GM23248 (cell line): ENCODE measurements at places on chromosomes 4 and X.
A peak's percentile ranks its signal among the peaks of the same experiment; 100 is the strongest.

DNA sequence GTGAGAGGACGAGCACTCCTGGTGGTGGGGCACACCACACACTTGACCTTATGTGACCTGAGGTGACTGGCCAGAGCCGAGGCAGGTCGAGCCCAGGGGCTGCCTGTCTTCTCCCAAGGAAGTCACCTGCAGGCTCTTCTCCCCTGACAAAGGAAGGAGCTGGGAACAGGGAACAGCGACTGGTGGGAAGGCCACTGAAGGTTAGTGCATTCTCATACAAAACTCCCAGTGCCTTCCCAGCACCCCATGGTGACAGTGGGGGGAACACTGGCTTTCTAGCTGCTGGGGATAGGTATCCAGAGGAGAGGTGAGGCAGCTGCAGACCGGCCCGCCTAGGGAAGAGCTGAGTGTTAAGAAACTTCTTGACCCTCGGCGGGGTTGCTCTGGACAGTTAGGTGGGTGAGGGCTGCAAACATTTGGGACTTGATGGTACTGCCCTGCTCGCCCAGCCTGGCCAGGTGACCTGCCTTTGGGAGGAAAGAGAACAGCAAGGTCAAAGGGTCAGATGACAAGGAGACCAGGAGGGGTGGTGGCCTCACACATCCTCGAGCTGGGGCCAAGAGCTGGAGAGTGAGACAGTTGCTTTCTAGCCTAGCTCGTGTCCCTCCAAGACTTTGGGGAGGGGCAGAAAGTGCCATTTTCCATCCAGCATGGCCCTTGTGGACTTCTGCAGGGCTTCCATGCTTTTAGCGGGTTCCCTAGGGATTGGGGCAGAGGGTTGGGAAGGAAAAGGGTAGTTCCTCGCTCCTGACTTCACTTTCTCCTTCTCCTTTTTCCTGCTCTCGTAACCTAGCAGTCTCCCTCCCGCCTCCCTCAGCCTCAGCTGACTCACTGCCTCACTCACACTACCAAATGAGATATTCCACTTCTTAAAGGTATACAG, 2.7 kb downstream of the NALF2 start:
- DNase-seq: peak; percentile 29

DNA sequence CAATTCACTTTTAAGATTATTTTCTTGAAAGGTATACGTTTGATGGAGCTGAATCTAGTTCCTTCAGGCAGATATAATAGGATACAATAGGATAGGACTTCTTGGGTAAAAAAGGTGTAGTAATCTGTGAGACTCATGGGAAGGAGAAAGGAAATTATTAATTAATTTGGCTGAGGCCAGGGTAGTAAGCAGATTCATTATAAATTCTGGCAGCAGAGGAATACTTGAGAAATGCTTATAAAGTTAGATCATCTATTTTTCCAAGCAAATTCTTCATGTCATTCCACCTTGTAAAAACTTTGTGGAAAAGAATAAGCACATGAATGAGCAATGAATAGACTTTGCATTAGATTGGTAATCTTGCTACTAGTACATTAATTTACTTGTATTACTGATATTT, 46.9 kb downstream of the GYPE start:
- peak; percentile 7 for DNase-seq

GRCh38 chr4:169151671-169152070, 119.1 kb downstream of the SH3RF1 start:
- DNase-seq: peak; percentile 44

DNA sequence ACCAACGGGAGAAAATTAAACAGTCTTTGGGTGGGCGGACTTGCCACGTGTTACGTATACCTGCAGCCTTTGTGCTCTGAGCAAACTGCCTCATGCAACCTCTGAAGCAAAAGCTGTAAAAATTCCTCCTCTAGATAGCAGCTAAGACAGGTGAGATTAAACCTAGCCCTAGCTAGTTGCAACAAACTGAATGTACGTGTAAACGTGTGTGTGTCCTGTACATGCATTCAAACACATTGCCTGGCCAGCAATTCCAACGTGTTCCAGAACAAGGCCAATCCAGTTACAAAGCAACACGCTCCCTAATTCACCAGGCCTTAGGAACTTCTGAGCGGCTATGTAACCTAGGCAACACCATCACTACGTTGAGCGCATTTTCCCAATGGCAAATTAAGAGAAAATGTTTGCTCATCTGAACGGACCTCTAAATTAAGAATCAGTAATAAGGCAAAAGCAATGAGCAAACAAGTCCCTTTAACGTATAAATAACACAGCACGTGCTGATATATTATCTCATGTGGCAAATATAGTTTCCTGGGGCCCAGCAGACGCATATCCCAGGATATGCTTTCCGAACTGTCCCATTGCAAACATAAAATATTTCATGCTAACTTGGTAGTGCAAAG, 792 bp downstream of the PPID start:
- DNase-seq: peak; percentile 75

DNA sequence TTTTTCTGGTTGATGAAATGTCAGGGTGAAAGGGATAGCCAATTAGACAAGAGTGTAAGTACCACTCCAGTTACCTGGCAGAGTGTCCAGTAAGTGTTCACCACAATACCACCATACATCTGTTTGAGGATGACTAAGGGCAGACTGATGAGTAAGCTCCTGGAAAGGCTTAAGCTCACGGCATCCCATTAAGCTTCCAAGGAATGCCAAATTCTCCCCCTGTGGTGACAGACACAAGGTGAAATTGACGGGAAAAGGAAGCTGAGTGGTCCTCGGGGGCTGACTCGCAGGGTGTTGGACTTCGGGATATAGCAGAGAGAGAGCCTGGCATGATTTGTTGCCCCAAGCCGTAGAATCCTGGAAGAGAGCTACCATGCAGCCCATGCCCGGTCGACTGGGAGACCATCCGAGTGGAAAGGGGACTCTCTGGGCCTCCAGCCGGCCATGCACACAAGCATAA, 7.6 kb upstream of the BST1 start:
- DNase-seq: peak; percentile 96
